ENCODE measurements at places on chromosomes 7 and 10.

DNA sequence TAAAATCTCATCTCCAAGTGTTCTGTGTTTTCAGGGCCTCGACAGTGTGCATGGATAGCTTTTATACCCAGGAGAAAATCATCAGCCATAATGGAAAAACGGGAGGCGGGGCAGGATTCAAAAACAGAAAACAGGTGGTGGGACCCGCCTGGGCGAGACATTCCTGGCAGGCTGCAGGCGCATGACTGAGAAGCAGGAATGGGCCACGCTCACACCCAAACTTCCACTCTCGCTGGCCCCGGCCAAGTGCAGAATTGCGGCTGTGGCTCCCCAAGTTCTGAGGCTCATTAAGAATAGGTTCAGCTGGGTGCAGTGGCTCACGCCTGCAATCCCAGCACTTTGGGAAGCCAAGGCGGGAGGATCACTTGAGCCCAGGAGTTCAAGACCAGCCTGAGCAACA is 60.6 kb downstream of the C10orf143 start:
- DNase-seq, result no peak

DNA sequence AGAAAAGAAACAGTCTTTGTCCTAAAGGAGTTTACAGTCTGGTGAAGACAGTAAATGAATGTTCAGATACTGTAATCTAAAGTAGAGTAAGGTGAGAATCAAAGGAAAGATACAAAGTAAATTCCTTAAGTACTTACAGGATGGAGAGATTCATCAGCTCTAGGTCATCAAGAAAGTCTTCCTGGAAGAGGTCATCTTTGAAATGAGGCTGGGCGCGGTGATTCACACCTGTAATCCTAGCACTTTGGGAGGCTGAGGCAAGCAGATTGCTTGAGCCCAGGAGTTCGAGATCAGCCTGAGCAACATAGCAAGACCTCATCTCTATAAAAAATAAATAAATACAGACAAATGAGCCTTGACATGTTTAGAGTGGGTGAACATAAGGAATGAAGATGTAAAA is 18.3 kb downstream of the FHIP2A start:
- DNase-seq, result no peak

GRCh38 chr7:157702311-157703023 is 365.7 kb downstream of the DNAJB6 start:
- no peak for DNase-seq

GRCh38 chr10:99682752-99683151 is 23.4 kb downstream of the ENTPD7 start:
- DNase-seq, result no peak

DNA sequence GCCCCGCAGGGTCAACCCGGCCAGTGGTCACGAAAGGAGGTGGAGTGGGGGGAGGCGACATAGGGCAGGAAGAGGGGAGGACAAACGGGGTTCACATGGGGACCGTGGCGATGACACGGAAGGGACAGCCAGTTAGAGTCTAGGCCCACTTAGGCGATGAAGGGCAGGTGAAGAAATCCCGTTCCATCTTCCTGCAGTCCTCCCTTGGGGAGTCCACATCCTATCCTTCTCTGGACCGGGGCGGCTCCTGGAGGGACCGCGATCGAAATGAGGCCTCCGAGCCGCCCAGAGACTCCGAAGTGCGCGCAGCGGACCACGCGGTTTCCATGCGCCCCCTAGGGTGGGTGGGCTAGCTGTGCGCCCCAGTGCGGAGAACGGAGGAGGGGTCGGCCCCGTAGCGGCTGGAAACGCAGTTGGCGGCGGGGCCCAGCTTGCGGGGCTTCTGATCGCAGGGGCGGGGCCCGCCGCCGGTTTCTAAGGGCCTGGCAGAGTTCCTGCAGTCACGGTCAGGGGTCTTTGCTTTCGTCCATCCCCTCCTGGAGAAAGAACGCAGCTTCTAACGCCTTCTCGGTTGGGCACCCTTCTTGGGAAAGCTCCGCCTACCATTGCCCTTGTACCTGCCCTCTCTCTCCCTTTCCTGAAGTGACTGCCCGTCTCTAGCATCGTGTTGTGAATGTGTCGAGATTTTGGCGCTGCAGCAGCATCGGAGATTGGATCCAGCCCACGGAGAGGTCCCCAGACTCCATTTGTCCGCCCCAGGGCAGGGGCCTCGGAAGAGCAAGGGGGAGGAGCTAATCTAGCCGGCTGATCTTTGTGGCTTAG is 17.9 kb upstream of the TMEM225B start:
- peak; percentile 28 for DNase-seq
